ENCODE measurements at places on chromosomes 7 and 10. TPM values are rescaled to one million over a fixed set of nuclear protein-coding genes. Genes with fewer than 3 reads are reported as not detected.

DNA sequence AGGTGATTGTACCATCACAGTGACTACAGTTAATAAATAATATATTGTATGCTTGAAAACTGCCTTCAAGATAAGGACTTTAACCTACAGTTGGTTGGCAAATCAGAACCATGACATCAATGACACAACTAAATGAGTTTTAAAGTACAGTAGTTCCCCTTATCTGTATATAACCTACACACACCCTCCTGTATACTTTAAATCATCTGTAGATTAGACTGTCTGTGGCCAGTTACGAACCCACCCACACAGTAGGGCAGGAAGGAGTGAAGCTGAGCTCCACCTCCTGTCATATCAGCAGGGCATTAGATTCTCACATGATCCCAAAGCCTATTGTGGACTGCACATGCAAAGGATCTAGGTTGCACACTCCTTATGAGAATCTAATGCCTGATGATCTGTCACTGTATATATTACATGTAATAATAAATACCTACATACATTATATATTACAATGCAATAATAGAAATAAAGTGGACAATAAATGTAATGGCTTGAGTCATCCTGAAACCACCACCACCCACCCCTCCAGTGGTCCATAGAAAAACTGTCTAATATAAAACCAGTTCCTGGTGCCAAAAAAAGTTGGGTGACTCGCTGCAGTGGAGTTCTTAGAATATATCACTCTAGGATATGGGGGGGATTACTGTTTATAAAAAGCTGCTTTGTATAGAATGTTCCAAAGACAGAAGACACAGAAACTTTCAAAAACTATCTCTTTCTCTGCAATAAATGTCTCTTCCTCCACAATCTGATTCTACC, 5.6 kb downstream of the TPK1 start:
- no peak for DNase-seq

DNA sequence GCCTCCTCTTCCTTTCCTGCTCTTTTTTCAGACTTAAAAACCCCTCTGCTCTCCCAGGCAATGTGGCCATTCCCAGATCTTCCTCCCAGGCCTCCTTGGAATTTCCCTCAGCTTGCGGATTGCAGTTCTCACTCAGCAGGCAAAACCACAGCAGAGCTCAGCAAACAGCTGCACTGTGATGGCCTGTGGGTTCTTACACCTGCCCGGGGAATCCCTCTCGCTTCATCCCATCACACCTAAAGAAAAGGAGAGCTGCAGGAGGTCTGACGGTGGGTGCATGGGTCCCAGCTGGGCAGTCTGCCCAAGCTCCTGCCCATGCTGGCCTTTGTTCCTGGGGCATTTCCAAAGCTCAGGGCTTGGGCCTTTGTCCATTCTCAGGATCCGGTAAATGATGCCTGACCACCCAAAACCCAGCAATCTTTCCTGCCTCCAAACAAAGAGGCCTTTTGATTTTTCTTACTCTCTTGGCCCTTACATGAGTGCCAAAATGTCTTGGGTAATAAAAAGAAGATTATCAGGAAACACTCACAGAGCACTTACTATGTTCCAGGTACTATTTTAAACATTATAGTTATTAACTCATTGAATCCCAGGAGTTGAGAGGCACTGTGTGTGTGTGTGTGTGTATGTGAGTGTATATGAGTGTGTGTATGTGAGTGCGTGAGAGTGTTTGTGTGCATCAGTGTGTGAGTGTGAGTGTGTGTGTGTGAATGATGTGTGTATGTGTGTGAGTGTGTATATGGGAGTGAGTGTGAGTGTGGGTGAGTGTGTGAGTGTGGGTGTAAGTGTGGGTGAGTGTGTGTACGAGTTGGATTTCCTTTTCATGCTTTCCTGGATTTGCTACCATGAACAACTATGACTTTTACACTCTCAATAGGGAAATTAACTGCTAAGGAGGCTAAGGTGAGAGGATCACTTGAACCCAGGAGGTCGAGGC, 64.5 kb upstream of the PODXL start:
- DNase-seq = peak; percentile 48

GRCh38 chr7:151599401-151600227, 79.9 kb upstream of the RHEB start:
- peak; percentile 90 for DNase-seq

- no peak for DNase-seq
These were observed 207.1 kb upstream of the ETV1 start for GRCh38 chr7:14196555-14196954.

DNA sequence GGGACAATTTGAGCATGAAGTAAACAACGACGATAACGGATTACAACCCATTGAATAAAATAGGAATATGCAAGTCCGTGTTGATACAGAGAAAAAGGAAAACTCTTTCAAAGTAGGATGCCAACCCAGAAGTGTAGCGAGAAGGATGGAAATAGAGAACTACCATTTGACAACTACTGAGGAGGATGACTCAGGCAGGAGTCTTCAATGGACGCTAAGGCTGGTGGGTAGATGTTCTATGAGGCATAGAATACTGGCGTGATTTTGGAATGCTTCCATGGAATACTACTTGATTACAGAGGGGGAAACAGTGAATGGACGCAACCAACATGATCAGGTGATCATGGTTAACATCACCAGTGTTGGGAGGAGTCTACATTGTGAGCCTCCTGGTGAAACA, 828 bp upstream of the CFAP70 start:
- DNase-seq = no peak

DNA sequence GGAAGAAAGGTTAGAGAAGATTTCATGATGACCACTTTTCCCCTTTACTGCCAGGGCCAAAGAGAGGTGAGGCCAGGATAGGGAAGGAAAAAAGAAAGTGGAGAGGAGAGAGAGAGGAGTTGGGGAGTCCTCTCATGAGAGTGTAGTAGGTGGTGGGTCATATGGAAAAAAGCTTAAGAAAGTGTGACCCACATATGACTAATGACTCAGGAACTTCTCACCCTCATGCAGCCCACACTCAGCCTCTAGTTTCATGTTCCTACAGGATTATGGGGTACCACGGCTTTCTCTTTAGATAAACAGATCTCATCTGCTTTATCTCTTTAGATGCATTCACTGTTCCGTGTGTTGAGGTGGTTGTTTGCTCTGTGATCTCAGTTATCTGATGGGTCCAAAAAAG, 462.5 kb upstream of the IGFBP3 start:
- DNase-seq = peak; percentile 12

DNA sequence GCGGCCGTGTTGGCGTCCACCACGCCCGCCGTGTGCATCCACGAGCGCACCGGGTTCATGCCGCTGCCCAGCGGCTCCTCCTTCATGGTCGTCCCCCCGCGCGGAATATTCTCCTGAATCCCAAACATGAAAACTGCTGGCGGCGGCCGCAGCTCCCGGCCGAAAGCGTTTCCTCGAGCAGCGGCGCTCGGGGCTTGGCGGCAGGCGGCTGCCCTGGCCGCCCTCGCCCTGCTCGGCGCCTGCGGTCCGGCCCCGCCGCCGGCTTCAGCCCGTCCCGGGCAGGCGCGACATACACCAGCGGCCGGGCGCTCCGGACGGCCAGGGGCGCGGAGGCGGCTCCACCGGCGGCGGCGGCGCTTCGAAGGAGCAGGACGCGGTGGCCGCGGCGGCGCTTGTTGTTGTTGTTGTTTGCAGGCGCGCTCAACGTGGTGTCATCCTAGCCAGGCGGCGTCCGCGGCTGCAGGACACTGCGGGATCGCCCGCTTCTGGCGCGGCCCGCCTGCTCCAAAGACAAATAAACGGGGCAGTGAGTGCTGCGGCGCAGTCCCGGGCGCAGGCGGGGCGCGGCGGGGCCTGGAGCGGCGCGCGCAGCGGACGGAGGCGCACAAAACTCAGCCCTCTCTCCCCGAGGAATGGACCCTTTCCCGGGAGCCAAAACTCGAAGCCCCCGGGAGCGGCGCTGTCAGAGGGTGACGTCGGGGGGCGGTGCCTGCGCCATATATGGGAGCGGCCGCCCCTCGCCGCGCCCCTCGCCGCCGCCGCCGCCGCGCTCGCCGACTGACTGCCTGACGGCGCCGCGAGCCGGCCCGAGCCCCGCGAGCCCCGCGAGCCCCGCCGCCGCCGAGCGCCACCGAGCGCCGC, at the start of gene EBF3:
TSS of gene EBF3 (minus strand) at position 634 of the 861 bp plus-strand sequence. CDS start at position 128, 506 bp downstream.
- DNase-seq = no peak

- DNase-seq = no peak
These were observed 17.4 kb upstream of the SLF2 start for GRCh38 chr10:100895346-100895745.

DNA sequence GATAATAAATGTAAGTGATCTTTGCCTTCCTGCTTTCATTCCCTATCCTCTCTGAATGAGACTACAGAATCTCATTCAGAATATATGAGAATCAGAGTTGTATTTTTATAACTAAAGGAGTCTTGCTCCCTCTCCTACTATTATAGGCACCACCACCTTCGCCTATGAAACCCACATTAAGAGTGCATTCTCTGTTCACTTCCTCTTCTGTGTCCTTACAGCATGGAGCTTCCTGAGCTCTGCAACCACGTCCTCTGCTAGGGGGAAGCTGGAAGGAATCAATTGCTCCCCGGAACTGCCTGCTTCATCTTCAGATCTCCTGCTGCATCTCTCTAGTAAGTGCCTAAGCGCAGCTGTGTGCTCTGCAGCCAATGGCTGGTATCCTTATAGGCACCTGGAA, 820.7 kb downstream of the GRID1 start:
- no peak for DNase-seq

DNA sequence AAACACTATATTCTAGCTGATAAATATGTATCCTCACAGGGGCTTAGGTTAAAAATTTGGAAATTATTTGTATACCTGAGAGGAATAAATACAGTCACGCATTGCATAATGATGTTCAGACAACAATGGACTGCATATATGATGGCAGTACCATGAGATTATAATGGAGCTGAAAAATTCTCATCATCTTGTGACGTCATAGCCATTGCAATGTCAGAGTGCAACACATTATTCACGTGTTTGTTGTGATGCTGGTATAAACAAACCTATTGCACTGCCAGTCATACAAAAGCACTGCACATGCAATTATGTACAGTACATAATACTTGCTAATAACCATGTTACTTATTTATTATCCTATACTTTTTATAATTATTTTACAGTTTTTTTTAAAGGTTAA, 31.4 kb downstream of the STEAP1B start:
- DNase-seq = no peak

GRCh38 chr7:10643545-10643944, 330.1 kb upstream of the PHF14 start:
- no peak for DNase-seq

GRCh38 chr7:4025694-4026615, 656.1 kb upstream of the FOXK1 start:
- DNase-seq = no peak

GRCh38 chr10:116395223-116395985, 32.2 kb upstream of the PNLIPRP3 start:
- DNase-seq = no peak

DNA sequence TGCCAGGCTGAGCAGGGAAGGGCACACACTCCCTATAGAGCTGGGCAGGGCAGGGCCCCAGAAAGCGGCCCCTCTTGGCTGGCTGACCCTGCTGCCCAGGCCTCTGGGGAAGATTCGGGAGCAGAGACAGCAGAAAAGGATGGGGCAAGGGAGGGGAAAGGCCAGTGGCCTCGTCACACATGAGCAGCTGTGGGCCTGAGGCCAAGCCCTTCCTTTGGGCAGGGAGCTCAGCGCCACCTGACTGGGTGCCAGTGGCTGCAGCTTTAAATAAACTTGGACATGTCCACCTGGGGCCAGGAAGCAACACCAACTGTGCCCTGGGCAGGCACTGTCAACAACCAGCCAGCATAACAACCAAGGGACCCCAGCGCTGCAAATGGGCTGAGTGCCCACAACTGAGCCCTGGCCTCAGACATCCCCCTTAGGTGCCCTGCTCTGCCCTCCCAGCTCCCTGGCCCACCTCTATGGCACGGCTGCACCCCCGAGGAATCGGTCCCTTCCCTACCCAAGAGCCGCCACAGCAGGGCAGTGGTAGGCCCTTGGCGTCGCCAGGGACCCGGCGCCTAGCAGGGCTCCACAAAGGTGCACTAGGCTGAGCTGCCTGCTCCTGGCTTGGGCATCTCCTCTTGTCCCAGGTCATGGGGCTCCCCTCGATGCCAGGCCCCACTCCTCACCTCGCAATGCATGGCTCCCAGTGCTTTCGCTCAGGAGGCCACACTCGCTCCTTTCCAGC, 2.6 kb downstream of the CAMK2B start:
- no peak for DNase-seq

C7orf33 gene
- not detected for total RNA-seq

BLNK gene
- 0.55 TPM for total RNA-seq

OSBPL3 gene
- 35.2 TPM for total RNA-seq

DNA sequence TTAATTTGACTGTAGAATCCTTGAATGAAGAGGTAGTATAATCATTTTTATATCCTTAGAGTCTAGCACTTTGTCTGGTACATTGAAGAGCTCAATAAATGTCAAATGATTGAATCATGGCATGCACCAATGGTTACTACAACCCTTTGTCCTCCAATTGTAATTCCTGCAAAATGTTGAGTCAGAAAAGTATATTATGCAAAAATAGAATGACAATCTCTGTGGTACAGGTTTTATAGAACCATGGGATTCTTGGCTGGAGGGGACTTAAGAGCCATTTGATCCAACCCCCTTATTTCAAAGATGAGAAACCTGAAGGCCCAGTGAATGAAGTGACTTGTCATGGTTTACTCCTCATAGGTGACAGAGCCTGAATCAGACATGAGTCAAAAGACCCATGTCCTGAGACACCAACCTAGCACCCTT, 30.9 kb upstream of the SMKR1 start:
- DNase-seq = no peak

- no peak for DNase-seq
These were observed 516.4 kb downstream of the GLRX3 start for GRCh38 chr10:130652544-130652943.

GRCh38 chr7:148473703-148474480, 116.7 kb upstream of the C7orf33 start:
- DNase-seq = no peak

DNA sequence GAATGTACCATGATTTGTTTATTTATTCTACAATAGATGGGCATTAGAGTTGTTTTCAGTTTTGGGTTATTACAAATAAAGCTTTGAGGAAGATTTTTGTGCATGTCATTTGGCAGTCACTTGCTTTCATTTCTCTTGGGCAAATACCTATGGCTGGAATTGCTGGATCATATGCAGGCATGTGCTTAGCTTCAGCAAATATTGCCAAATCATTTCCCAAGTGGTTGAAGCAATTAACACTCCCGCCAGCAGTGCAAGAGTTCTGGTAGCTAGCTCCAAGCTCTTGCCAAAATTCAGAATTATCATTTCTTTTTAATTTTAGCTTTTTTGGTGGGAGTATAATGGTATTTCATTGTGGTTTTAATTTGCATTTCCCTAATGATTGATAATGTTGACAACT, 32.9 kb upstream of the PCBD1 start:
- DNase-seq = no peak

SHH gene
- 4.5 TPM for total RNA-seq

- no peak for DNase-seq
These were observed 9.4 kb upstream of the CNOT4 start for GRCh38 chr7:135519233-135519688.

- DNase-seq = peak; percentile 69
These were observed 28.4 kb downstream of the BMPER start for GRCh38 chr7:33933611-33934281.

GRCh38 chr7:32023376-32023775, 46.8 kb downstream of the PDE1C start:
- DNase-seq = no peak

- DNase-seq = no peak
These were observed 1257.9 kb downstream of the NXPH1 start for GRCh38 chr7:9691286-9691685.

All from kidney epithelial cell (primary cell).